ENCODE measurements at places on chromosomes 2 and 18. TPM values are rescaled to one million over a fixed set of nuclear protein-coding genes. Genes with fewer than 3 reads are reported as not detected.

The PPP1R1C gene
- not detected for polyA plus RNA-seq

The TCF23 gene
- polyA plus RNA-seq: not detected

The BOK gene
- polyA plus RNA-seq: not detected

The DAW1 gene
- not detected for polyA plus RNA-seq

The INSIG2 gene
- polyA plus RNA-seq: 14.8 TPM

The CRYGB gene
- not detected for polyA plus RNA-seq

The PDE11A gene
- not detected for polyA plus RNA-seq

The VIT gene
- not detected for polyA plus RNA-seq

The PCARE gene
- polyA plus RNA-seq: not detected

The TMEM178A gene
- 0.15 TPM for polyA plus RNA-seq

The BOLL gene
- polyA plus RNA-seq: not detected

The MBD1 gene
- polyA plus RNA-seq: 88.6 TPM

The VWC2L gene
- not detected for polyA plus RNA-seq

The IL1R1 gene
- polyA plus RNA-seq: 2.6 TPM

The EMILIN1 gene
- polyA plus RNA-seq: 0.43 TPM

The KLHL30 gene
- polyA plus RNA-seq: 0.14 TPM

The SLC1A4 gene
- 4.5 TPM for polyA plus RNA-seq

The EN1 gene
- polyA plus RNA-seq: not detected

The LAMA1 gene
- not detected for polyA plus RNA-seq

The L3MBTL4 gene
- 0.72 TPM for polyA plus RNA-seq

The LOXHD1 gene
- 0.61 TPM for polyA plus RNA-seq

The TDRD15 gene
- polyA plus RNA-seq: not detected

The CPO gene
- polyA plus RNA-seq: not detected

The CCDC74A gene
- polyA plus RNA-seq: not detected

The FAM110C gene
- polyA plus RNA-seq: not detected

The PER2 gene
- polyA plus RNA-seq: 3.1 TPM
